Stromal cell of bone marrow (primary cell): ENCODE measurements at places on chromosomes 7 and 10.

GRCh38 chr10:47406870-47407691, 23.0 kb upstream of the ZNF488 start:
- no peak for DNase-seq

DNA sequence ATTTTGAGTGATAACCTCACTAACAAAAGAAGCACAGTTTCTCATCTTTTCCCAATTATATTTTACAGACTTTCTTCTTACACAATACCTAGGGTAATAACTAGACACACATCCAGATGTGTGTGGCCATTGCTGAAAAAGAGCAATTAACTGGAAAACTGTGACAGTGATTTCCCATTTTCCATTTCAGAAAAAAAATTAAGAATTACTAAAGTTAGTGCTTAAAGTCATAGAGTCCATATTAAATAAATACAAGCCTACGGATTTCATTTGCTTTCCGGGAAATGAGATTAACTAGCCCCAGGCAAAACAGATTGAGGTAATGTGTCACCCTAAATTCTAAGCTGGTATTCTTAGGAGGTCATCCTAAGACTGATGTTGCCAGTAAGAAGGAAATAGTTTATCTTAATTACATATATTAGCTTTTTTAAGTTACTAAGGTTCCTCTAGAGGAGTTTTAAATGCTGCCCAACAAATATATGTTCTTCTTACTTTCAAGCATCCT, 10.2 kb upstream of the MACC1 start:
- no peak for DNase-seq

DNA sequence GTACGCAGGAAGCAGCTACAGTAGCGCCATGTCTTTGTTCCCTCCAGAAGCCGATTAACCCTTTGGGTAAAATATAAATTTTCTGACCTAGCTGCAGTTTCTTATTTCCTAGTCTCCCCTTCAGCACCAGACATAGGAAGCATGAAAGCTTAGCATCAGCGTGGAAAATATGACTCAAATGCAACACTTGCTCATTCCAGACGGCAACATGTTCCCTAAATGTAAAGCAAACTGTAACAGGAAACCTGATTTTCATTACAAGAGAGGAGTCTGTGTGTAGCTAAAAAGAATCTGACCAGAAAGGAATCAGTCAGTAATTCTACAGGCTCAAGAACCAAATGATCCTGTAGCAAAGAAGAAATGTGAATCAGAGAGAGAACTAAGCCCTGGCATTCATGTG, 219.2 kb downstream of the C7orf25 start:
- peak; percentile 26 for DNase-seq

GRCh38 chr7:107319724-107320228, 150.1 kb upstream of the GPR22 start:
- DNase-seq = no peak

DNA sequence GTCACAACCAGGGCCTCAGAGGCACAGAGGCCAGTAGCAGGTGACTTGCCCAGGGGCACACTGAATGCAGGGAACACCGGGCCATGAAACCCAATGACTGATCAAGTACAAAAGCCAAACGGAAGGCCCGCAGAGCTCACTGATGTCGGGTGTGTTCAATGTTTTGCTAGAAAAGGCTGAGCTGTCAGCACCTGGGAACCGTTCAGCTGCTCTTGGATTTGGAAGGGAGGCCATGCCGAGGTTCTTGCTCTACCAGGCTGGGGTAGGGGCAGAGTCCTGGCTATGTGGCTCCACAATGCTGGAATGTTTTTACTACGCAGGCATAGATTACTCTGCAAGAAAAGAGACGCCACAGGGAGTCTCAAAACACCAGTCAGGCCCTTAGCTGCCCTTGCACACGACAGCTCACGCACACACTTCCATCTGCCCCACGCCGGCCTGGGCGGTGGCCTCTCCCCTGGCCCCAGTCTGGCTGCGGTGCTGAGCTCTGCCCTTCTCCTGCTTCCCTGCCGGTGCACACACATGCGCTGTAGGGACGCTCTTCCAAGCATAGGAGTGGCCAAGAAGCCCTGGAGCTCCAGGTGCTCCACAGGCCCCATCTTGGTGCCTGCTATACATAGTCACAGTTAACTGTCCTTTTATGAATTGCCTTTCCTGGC, 79.9 kb downstream of the ZRANB1 start:
- no peak for DNase-seq

GRCh38 chr10:44016589-44017482, 368.1 kb downstream of the CXCL12 start:
- peak; percentile 62 for DNase-seq

GRCh38 chr7:132045481-132045980, 489.1 kb upstream of the PODXL start:
- DNase-seq = no peak

DNA sequence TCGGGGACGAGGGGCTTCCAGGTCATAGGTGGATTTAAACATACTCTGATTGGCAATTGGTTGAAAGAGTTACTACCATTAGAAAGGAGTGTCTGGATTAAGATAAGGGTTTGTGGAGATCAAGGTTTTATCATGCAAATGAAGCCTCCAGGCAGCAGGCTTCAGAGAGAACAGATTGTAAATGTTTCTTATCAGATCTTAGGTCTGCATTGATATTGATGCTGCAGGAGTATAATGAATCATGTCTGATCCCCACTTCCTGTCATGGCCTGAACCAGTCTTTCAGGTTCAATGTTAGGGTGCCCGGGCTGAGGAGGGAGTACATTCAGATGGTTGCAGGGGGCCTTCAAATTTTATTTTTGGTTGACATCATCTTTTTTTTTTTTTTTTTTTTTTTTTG, 51.4 kb downstream of the SH3PXD2A start:
- DNase-seq = no peak

- DNase-seq = no peak
Measured at GRCh38 chr7:133827707-133828623, 299.2 kb upstream of the LRGUK start.

DNA sequence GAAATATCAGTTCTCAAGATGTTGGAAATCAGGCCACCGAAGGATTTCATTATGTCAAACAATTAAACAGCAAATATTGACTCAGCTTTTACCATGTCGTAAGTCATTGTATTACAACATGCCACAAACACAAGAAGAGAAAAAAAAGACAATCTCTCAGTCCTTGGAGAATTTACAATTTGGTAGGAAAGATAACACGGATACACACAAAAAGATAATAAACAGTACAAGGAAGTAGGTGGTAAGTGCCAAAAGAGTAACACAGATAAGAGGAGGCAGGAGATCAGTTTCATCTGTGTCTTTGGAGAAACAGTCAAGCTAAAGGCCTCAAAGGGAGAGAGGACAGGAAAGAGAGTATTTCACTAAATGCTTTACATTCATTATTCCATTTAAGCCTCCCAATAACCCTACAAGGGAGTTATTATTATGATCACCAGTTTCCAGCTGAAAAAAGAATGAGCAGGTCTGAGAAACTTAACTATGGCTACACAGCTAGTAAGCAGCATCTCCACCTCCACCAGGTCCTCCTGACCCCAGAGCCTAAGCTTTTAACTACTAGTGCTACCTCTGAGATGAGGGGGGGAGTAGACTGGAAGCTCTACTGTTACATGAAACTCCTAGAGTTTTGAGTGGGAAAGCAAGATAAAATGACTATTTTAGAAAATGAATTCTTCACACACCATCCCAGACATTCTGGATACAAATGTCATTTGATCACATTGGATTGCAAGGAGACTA, 13.9 kb upstream of the DNAJC1 start:
- DNase-seq = no peak

DNA sequence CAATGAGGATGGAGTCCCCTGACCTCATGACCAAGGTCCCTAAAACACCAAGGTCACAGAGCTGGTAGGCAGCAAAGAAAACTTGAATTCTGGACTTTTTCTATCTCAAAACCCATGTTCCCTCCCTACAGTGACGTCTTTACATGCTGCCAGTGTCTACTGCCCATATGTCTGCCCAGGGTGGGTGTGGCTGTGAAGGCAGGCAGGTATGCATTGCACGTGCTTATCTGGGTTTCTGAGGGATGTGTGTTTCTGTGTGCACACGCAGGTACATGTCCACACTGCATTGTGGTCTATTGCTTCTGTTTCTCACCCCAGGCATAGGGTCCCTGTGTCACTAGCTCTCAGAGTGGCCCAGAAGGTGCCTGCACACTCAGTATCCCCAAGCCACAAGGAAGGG, 13.5 kb downstream of the ATP6V1F start:
- DNase-seq = no peak

GRCh38 chr10:42743697-42744096, 38.9 kb upstream of the BMS1 start:
- no peak for DNase-seq

DNA sequence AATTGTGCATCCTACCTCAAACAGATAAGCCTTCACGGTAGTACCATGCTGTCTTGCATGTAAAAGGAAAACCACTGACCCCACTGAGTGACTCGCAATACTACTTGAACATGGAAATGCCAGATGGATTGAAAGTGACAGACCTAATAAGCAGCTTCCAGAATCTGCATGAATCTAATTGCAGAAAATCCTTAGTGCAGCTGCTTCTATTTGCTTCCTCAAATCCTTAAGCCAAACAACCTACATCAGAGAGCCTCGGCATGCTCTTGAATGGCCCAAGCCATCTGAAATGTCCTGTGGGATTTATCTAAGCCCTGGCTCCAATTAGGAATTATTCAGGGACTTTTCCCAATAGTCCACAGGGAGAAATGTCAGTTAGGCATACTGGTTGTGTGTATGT, 509.5 kb upstream of the CELF2 start:
- DNase-seq = no peak

- DNase-seq = no peak
Measured at GRCh38 chr7:70132226-70132851, 534.1 kb downstream of the AUTS2 start.

DNA sequence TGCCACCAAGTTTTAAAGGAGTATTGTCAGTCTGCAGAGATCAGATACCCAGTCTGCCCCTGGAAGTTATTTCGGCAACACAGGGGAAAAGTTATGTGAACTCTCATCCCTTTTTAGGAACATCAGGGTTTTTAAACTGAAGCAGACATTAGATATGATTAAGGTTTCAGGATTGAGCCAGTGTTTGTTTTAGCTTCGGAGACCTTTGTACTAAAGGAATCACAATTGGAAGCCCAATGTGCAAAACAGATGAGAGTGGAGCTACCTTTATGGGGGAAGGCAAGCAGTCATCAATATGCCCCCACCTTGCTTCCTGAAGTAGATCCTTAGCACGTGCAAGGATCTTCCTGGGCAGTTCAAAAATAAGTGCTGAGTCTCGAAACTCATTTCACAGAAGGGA, 39.5 kb downstream of the ETV1 start:
- DNase-seq = no peak

DNA sequence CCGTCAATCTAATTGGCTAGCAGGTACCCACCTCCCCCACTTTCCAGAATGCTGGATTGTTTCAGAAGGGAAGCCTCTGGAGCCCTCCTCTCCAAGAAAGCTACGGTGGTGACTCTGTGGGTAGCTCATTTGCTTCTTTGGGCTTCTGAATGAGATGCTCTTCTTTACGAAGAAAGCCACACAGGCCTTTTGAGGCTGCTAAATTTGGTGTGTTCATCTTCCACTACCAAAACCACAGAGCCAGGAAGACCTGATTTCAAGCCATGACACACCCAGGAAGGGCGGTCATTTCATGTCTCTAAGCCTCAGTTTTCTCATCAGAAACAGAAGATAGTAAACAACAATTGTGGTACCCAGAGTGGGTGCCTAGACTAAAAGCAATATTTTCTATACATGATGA, 901.2 kb downstream of the KCNMA1 start:
- DNase-seq = no peak

GRCh38 chr10:1068380-1069361, 12.5 kb downstream of the WDR37 start:
- no peak for DNase-seq

- no peak for DNase-seq
Measured at GRCh38 chr7:147429961-147430360, 1160.6 kb upstream of the C7orf33 start.

GRCh38 chr10:97325754-97326153, 6.7 kb downstream of the FRAT1 start:
- DNase-seq = no peak

GRCh38 chr7:102872460-102872859, 40.3 kb upstream of the LRRC17 start:
- DNase-seq = peak; percentile 88

DNA sequence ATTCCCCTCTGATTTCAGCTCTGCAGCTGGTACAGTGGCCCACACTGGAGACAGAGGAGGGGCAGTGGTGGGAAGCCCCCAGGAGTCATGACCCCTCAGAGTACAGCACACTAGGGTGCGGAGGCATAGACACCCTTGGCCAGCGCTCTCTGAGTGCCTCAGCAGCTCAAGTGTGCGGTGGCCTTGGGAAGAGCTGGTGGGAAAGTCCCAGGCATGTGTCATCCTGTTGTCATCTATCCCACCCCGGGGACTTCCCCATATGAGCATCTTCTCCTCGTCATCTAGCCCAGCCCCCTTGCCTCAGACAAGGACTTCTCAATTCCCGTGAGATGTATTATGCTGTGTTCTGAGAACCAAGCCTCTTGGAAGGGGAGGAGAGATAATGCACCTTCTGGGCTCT, 15.6 kb upstream of the PPIF start:
- DNase-seq = peak; percentile 72
